ENCODE measurements at places on chromosomes 6 and 20. TPM values are rescaled to one million over a fixed set of nuclear protein-coding genes. Genes with fewer than 3 reads are reported as not detected.

The SCUBE3 gene
- not detected for total RNA-seq

The BANF2 gene
- total RNA-seq: not detected

- H3K27ac ChIP-seq: no peak overlapping the region
- no peaks in the 10 kb centered on the region for H3K4me1 ChIP-seq
- no peak for DNase-seq
- no peaks in the 10 kb centered on the region for H3K36me3 ChIP-seq
Observed at GRCh38 chr6:84953111-84953755, 188.8 kb upstream of the TBX18 start.

The TMX4 gene
- 28.3 TPM for total RNA-seq

GRCh38 chr20:16222859-16223411, 350.3 kb downstream of the KIF16B start:
- H3K27ac ChIP-seq: no peak overlapping the region
- H3K4me3 ChIP-seq: no peak overlapping the region
- no peaks in the 10 kb centered on the region for H3K4me1 ChIP-seq

The CD24 gene
- total RNA-seq: not detected

DNA sequence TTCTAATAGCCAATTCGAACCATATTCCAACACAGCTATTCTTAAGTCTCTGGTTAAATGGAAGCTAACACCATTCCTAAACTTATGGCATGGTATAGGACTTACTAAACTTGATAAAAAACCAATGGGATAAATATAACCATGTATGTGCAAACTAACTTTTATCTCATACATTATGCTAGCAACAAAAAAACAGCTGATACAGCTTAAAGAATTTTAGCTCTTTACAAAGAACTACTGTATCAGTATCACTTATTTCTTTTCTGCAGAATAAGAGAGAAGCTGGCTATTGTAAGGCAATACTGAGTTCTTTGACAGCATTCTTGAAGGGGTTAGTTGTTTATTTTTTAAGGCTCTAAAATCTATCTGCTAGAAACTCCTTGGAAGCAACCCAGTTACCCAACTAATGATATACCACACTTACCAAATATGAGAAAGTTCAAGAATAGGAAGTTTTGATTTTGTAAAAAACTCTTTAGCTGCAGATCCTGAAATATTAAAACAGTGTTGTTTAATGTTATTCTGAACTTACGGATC, 44.9 kb downstream of the REPS1 start:
- H3K27me3 ChIP-seq: no peaks in the 10 kb centered on the region
- no peak overlapping the region for H3K4me3 ChIP-seq
- H3K4me1 ChIP-seq: peaks cover 23% of the 10 kb centered on the region
- H3K27ac ChIP-seq: no peak overlapping the region
- H3K36me3 ChIP-seq: peaks cover 56% of the 10 kb centered on the region

The CUL9 gene
- 49.3 TPM for total RNA-seq

DNA sequence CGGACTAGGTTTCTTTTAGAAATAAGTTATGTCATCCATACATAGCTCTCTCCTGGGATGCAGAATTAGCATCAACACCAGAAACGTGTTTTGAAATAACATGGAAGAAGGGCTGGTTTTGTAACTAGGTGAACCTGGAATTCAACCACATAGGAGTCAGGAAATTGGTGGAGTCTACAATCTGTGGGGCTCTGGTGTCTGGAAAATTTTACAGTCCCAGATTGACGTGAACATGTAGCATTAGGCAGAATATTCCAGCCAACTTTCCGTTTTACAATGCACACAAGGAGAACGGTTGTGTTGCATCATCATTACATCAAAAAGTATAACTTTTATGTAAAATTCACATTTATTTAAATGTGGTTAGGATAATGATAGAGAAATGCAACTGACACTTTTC, 1.9 kb downstream of the KCNQ5 start:
- no peaks in the 10 kb centered on the region for H3K27me3 ChIP-seq
- peaks cover 61% of the 10 kb centered on the region for H3K4me1 ChIP-seq
- DNase-seq: no peak
- peak overlapping the region; percentile 96 for H3K4me3 ChIP-seq
- peaks cover 15% of the 10 kb centered on the region for H3K36me3 ChIP-seq

DNA sequence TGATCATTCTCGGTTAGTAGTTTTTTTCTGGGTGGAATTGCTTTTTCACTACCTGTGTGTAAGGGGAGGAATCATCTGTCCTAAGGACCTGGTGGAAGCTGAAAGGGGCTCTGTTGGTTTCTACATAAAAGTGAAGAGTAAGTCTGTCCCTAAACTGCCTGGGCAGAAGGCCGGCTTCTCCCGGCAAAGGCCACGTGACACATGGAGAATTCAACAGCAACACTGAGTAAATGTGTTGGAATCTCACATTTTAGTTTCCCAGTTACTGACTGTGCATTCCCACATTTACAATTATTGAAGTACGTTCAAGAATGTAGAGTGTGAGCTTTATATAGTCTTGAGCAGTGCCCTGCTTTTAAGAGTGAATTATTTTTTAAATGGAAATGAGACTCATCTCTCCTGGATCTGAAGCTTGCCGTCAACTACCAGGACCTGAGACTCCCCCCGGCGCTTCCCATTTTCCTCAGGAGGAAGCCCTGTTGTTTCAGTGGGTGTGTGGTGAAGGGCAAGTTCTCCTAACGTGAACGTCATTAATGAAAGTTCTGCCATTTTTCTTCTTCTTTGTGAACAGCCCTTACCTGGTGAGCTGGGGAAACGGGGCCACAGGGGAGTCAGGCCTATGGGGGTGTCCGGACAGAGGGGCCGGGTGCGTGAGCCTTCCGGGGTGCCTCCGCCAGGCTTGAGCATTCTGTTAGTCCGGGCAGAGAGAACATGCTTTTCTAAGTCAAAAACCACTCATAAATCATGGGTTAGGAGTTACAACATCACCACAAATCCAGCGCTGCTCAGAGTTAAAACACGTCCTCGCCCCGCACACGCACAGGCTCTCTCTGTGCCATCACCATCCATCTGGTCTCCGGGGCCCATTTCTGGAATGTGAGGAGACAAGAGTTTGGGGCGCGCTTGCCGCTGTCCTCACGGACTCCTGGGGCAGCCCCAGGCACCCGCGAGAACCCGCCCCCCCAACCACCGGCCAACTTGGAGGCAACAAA, 56.6 kb upstream of the SMOC2 start:
- no peak for DNase-seq
- no peaks in the 10 kb centered on the region for H3K27me3 ChIP-seq
- H3K27ac ChIP-seq: no peak overlapping the region
- H3K4me1 ChIP-seq: no peaks in the 10 kb centered on the region

DNA sequence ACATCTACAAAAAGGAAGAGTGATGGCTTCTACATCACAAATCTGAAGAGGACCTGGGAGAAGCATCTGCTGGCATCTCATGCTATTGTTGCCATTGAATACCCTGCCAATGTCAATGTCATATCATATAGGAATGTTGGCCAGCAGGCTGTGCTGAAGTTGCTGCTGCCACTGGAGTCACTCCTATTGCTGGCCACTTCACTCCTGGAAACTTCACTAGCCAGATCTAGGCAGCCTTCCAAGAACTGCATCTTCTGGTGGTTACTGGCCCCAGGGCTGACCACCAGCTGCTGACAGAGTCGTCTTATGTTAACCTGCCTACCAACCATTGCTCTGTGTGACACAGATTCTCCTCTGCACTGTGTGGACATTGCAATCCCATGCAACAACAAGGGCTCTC, 111.8 kb downstream of the PERP start:
- no peaks in the 10 kb centered on the region for H3K36me3 ChIP-seq
- H3K27ac ChIP-seq: no peak overlapping the region
- H3K27me3 ChIP-seq: no peaks in the 10 kb centered on the region
- no peak for DNase-seq

DNA sequence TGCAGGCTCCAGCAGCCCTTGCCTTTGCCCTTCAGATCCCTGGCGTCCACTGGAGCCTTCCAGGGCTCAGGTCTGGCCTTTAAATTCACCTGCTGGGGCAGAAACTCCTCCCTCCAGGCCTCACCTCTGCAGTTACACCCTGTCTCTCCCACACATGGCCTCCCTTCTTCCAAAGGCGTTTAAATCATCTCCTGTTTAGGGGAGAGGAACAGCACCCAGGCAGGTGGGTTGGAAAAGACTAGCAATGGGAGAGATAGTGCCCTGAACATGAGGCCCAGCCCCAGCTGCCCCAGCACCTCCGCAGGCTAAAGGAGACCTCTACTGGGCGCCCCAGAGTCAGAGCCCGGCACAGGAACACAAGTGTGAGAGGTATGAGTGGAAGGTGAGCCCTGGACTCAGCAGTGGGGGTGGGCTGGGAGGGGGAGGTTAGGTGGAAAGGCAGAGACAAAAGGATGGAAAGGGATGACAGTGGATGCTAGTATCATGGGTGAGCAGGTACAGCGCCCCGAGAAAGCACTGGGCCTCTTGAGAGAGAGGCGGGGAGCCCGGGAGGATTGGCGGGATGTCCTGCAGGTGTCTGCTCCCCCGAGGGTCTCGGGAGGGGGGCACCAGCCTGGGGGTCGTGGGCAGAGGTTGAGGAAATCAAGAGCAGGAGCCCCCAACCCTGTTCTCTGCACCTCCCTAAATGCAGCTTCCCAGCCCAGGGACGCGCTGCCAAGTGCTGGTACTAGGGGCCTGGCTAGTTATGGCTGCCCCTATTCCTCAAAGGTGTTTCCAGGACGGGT, at the start of gene CST9:
TSS of gene CST9 (minus strand) at position 51 of the 785 bp plus-strand sequence. CDS start 53 bp downstream, outside the sequence.
- no peaks in the 10 kb centered on the region for H3K4me1 ChIP-seq
- H3K27me3 ChIP-seq: peaks cover 6% of the 10 kb centered on the region
- H3K27ac ChIP-seq: no peak within 1 kb of the TSS
- no peaks in the 10 kb centered on the region for H3K36me3 ChIP-seq
- no peak within 1 kb of the TSS for H3K4me3 ChIP-seq
- no peak for DNase-seq

DNA sequence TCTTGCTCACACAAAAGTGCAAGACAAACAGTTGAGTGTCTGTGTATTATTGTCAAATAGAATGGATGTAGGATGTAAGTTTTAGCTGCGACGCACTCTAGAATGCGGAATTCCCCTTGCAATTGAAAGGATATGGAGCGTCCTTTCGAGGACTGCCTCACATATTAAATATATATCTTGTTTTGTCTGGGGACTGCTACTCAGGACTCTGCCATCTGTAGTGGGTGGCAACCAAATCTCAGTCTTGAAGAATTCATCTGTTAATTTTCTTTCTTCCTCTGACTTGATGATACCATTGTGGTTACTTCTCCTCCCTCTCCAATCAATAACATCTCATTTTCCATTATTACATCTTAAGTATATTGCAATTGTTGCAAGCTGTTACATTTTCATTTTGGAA, 121.6 kb downstream of the SOX4 start:
- H3K4me1 ChIP-seq: no peaks in the 10 kb centered on the region
- no peak overlapping the region for H3K27ac ChIP-seq
- no peak for DNase-seq
- peaks cover 6% of the 10 kb centered on the region for H3K27me3 ChIP-seq
- no peak overlapping the region for H3K4me3 ChIP-seq

The SLC17A5 gene
- total RNA-seq: 1.7 TPM

GRCh38 chr20:63163171-63163570, 52.8 kb downstream of the YTHDF1 start:
- no peaks in the 10 kb centered on the region for H3K4me1 ChIP-seq
- DNase-seq: no peak
- H3K27me3 ChIP-seq: peaks cover 2% of the 10 kb centered on the region
- H3K36me3 ChIP-seq: no peaks in the 10 kb centered on the region

- no peak for DNase-seq
- H3K4me1 ChIP-seq: peaks cover 7% of the 10 kb centered on the region
Observed at GRCh38 chr6:72865467-72865866, 243.6 kb downstream of the KCNQ5 start.

DNA sequence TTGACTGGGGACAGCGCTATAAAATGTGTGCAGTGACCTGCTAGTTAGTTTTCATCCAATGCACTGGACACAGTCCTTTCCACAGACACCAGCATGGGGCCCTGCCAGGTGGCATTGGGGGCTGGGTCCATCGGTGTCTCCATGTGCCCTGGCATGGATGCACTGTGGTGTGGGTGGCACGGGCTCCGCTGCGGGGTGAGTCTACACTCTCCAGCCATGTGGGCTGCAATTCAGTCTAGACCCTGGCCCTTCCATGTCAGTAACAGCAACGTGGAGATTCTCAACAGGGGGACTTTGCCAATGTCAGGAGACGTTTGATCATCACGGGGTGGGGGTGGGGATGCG, 100.0 kb downstream of the RAMACL start:
- no peaks in the 10 kb centered on the region for H3K27me3 ChIP-seq
- H3K27ac ChIP-seq: no peak overlapping the region
- no peak overlapping the region for H3K4me3 ChIP-seq
- H3K4me1 ChIP-seq: peaks cover 20% of the 10 kb centered on the region
- peaks cover 14% of the 10 kb centered on the region for H3K36me3 ChIP-seq

The PARD6B gene
- total RNA-seq: 3.9 TPM

The RHAG gene
- not detected for total RNA-seq

- no peak for DNase-seq
- no peaks in the 10 kb centered on the region for H3K36me3 ChIP-seq
- H3K27me3 ChIP-seq: no peaks in the 10 kb centered on the region
- peak overlapping the region; percentile 61 for H3K27ac ChIP-seq
Observed at GRCh38 chr6:41733360-41733706, 2.1 kb downstream of the TFEB start.

DNA sequence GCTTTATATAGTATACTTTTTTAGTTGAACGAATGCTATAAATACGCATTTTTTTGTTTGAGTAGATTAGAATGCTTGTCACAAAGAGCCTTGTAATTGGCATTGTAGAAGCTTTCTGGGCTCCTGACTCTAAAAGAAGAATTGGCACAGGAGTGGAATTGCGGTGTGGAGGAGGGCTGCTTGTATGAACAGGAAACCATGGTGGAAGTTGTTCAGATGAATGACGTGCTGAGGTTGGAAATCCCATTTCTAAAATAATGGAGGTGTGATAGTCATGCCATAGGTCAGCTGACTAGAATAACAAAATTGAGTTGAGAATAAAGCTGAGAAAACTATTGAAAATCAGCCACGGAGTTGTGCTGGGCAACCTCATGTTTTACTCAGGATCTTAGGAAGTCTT, 174.9 kb downstream of the QKI start:
- H3K27ac ChIP-seq: no peak overlapping the region
- DNase-seq: no peak

DNA sequence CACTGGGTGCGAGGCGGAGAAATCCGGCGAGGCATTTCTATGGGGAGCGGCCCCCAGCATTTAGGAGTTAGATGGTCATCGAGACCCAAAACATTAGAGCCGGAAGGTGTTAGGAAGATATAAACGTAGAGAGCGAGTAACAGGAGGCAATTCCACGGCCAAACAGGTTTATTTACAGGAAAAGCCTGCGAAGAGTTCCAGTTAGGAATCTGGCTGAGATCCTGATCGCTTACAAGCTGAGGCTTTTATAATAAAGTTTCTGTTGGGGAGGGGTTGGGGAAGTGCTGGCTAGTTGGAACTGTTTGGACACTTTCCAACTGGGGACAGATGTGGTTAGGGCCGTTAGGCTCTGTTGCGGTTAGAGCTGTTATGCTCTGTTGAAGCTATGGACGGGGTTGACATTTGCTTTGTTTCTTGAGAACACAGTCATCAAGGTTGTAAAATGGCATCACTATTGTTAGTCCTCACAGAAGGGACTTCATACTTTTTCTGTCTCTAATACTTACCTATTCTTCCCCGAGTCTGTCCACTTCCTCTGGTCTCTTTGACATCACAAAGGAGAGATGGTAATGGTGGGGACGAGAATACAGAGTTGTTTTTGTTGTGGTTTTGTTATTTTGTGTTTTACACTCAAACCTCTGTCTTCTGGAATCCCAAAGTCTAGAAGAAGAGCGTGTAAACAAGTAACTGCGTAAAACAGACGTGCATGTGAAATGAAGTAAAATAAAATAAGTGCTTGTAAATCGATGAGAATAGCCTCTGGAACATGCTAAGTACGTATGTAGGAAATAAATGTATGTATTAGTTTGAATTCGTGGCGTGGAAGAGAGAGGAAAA, 554 bp upstream of the ZSCAN31 start:
- peak; percentile 25 for DNase-seq
- H3K27me3 ChIP-seq: no peaks in the 10 kb centered on the region
- H3K36me3 ChIP-seq: peaks cover 4% of the 10 kb centered on the region
- H3K4me3 ChIP-seq: no peak overlapping the region
- H3K27ac ChIP-seq: no peak overlapping the region

All from activated naive CD4-positive, alpha-beta T cell treated with anti-CD3 and anti-CD28 coated beads for 36 hours (primary cell).